Activated gamma-delta T cell treated with Interleukin-2 at 50 U/mL for 16 hours (primary cell): ENCODE measurements at places on chromosomes 6 and 20.
A peak's percentile ranks its signal among the peaks of the same experiment; 100 is the strongest.

DNA sequence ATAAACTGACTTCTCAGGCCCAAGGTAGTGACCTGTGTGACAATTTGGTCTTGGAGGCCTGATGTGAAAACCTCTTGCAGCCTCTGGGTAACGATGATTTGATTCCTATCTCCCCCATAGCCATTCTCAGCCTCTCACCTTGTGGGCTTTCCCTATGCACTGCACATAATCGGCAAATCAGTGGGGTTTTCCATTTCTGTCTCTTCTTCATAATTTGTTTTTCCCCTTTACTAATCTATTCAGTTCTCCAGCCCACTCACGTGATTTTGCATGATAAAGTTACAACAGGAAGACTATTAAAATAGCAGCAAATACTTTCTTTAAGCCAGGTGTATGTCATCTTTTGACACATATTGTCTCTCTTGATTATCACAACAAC lies 893.7 kb downstream of the TFAP2A start:
- DNase-seq = no peak

DNA sequence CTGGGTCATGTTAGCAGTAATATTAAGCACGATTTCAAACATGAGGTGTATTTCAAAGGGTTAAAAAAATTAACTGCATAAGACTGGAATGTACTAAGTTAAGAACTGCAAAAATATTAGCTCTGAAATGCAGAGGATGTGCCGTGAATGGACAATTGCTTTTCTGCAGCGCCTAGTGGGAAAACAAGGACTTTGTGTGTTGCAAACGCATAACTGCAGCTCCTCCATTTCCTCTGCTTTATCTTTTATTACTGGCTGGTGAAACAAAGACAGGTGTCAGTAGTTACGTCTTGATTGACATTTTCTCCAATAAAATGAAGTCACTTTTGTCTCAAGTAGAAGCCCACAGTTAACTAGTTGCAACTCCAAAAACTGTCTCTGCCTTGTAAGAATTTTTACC lies 1.7 kb downstream of the PDE7B start:
- DNase-seq = no peak

DNA sequence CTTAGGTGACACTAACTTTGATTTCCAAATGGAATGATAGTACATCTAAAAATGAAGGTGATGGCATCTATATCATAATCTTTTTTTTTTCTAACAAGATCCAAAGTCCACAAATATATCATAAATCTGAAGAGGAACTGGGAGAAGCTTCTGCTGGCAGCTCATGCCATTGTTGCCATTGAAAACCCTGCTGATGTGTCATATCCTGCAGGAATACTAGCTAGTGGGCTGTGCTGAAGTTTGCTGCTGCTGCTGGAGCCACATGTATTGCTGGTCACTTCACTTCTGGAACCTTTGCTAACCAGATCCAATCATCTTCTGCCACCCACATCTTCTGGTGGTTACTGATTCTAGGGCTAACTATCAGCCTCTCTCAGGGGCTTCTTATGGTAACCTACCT lies 27.4 kb upstream of the KHDC1 start:
- DNase-seq = no peak

- peak; percentile 30 for DNase-seq
Observed at GRCh38 chr6:137975188-137975940, 108.3 kb downstream of the TNFAIP3 start.

DNA sequence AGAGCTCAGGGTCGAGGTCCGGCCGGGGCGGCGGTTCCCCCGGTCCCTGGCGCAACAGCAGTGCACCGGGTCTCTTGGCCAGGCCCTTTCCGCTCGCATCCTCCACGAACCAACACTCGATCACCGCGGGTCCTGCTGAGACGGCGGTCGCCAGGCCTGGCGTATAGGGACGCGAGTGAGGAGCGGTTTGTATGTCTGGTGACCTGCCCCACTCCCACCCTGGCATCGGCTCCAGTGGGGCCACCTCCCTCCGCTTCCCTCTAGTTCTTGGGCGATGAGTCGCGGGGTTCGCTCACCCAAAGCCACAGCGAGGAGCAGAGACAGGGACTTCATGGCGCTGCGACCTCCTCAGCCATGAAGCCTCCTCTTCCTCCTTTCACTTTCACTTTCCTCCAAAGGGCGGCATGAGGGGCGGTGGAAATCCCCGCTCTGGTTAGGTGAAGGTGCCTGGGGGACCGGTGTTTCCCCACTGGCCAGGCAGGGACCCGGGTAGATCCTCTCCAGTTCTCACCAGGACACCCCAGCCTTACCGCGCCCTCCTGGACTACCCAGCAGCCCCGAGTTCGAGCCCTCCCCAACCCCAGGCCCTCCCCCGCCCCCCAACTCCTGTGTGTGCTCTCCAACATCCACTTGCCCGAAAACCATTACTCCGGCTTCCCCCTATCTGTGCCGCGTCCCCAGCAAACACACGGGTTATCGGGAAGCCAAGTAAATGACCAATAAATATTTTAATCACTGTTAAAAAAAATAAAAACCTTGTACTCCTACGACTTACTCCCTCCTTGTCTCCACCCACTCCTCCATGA lies at the start of gene TAPBP:
TSS of gene TAPBP (minus strand) at position 370 of the 806 bp plus-strand sequence. CDS start at position 333, 37 bp downstream.
- peak; percentile 80 for DNase-seq

- no peak for DNase-seq
Observed at GRCh38 chr20:44832724-44833123, 22.4 kb upstream of the RIMS4 start.

- no peak for DNase-seq
Observed at GRCh38 chr6:53045891-53046673, 19.1 kb upstream of the FBXO9 start.

- no peak for DNase-seq
Observed at GRCh38 chr6:20474874-20475542, 59.2 kb upstream of the CDKAL1 start.

DNA sequence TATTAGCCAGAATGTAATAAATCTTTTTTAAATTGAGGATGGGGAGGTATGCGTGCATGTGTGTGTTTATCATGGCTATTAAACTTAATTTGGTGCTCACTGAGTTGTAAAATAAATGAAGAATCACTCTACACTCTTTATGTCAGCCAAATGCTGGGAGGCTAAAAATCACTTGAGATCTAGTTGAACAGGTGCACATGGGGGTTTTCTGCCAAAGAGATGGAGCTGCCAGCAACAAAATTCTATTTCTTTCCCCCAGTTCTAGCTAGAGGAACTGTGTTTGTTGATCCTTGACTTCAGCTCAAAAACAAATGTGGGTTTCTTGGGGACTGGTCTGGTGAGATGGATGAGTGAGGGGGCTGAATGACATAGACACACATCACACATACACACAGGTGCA lies 183.3 kb upstream of the BTBD3 start:
- DNase-seq = no peak

DNA sequence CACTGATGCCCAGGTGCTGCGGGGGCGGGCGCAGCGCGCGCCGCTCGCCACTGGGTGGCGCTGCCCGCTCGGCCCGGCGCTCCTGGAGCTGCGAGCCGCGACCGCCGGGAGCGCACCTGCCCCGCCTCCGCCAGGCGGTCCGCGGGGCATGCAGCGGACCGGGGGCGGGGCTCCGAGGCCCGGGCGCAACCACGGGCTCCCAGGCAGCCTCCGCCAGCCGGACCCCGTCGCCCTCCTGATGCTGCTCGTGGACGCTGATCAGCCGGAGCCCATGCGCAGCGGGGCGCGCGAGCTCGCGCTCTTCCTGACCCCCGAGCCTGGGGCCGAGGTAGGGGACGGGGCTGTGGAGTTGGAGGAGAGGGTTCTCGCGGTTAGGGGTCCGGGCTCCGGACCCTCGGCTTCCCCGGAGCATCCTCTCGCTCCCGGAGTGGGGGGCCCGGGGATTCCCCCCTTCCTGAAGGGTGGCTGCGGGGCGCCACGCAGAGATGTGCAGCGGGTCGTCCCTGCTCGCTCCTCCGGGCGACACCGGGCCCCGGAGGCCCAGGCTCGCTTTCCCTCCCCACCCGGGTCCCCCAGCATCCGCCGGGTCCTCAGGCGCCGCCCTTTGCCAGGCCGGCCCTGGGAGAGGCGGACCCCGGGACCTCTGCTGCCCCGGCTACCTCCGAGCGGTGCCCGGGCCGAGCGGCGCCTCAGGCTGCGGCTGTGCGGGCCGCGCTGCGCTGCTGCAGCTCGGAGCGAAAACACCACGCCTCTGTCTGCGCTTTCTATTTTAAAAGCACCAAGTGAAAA lies at the start of gene BCAS4:
TSS of gene BCAS4 (plus strand) at position 216 of the 789 bp plus-strand sequence. CDS start at position 239, 23 bp downstream.
- DNase-seq = peak; percentile 78
